ENCODE measurements at places on chromosomes 5 and 9.

DNA sequence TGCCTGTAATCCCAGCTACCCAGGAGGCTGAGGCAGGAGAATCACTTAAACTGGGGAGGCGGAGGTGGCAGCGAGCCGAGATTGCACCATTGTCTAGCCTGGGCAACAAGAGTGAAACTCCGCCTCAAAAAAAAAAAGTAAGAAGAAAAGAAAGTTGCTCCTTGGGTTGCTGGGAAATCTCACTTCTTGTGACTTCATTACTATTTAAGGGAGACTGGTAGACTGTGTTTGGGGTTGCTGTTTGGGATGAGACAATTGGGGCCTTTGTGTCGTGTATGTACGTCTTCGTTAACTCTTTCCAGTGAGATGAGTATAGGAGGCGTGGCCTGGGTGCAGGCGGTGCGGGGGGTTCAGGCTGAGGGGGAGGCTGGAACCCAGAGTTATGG is 11.6 kb downstream of the NDST1 start:
- no peak for DNase-seq

GRCh38 chr5:180133060-180133459 is 61.5 kb upstream of the RNF130 start:
- DNase-seq, result no peak

DNA sequence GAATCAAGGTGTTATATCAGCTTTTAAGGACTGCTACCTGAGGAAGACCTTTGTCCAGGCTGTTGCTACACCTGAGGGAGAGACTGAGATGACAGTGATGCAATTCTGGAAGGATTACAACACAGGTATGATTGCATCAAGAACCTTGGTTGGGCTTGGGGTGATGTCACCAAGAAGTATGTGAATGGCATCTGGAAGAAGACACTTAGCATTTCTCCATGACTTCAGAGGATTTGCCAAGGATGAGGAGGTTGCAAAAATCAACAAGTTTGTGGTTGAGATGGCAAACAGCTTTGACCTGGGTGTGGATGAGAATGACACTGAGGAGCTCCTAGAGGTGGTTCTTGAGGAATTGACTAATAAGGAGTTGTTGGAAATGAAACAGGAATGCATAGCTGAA is 67.9 kb upstream of the PANK3 start:
- no peak for DNase-seq

- no peak for DNase-seq
Measured at GRCh38 chr5:155106221-155106620, 92.7 kb downstream of the KIF4B start.

DNA sequence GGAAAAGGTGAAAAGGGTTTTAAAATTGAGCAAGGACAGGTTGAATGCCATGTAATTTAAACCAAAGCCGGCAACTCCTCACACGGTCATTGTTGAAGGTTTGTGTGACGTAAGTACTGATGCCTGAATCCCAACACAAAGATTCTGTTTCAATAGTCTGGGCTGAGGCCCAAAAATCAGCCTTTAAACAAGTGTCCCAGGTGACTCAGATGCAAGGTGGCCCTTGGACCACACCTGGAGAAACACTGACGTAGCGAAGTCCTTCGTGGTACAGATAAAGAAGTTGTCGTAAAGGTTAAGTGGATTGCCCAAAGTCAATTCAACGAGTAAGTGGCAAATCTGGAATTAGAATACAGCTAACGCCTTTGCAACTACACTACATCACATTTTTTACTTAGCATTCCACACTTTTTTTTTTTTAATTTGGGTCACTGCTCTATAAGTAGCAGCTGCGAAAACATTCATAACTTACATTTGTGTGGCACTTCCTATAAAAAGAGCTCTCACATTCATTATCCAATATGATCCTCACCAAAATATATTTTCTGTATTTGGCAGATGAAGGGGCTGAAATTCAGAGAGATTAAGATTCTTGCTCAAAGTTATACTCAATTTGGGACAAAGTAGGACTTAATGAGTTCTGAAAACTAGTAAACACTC is 111.3 kb downstream of the LPAR1 start:
- DNase-seq, result no peak
